Stimulated activated CD8-positive, alpha-beta memory T cell treated with anti-CD3 and anti-CD28 coated beads, Interleukin-15, amount 100 ng/mL, for 24 hours (primary cell): ENCODE measurements at places on chromosomes 7 and 10.

DNA sequence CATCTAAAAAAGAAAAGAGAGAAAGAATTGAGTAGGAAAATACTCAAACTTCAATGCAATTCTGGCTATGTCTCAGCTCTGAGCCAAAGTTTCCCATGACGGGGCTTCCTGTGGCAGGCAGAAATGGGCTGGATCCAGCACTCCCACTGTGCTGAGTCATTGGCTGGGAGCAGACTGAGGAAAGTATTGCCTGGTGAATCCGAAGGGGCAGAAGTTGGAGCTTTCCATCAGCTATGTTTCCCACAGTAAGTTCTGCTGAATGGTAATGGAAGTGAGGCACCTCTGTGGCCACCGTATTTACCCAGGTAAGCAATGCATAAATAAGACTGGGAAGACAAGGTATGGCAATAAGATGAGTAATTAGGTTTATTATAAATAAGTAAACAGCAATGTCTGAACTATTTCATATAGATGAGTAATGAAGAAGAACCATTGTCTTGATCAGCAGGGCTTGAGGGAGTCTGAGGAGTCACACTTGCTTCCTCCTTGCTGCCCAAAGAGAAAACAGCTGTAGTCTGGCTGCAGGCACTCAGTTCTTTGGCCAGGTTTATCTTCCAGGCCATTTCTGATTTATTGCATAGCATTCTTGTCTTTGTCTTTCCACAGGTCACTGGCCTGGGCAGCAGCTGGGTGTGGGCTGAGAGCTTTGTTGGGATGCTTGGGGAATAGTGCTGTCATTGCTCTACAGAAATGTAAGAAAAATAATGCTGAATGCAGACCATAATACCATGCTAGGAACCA, 255.3 kb downstream of the DNAJB9 start:
- DNase-seq = no peak

- no peak for DNase-seq
These were observed 78.0 kb downstream of the GOLGA7B start for GRCh38 chr10:97927622-97928021.

DNA sequence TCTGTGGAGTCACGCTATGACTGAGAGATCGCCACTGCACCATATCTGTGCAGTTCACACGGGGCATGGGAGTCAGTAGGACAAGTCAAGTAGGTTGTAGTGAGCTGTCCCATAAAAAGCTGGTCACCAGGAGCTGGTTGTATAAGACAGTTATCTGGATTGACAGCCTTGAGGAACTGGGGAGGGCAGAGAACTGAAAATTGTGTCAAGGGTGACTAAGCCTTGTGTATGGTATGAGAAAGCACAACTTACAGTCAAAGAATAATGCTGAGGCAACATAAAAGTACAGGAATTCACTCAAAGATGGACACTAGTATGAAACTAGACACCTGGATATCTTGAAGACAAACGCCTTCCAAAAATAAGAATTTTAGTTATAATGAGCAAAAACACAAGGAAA, 564.9 kb downstream of the POM121L12 start:
- DNase-seq = no peak

DNA sequence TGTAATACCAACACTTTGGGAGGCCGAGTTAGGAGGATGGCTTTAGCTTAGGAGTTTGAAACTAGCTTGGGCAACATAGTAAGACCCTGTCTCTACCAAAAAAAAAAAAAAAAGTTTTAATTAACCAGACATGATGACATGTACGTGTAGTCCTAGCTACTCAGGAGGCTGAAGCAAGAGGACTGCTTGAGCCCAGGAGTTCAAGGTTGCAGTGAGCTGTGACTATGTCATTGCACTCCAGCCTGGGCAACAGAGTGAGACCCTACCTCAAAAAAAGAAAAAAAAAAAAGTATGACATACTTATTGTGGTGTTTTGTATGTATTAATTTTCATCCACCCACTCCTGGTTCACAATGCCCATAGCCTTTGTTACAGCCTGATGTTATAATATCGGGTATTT, 69.7 kb downstream of the GSAP start:
- no peak for DNase-seq

- no peak for DNase-seq
These were observed 115.0 kb upstream of the KIF5B start for GRCh38 chr10:32171204-32171603.

DNA sequence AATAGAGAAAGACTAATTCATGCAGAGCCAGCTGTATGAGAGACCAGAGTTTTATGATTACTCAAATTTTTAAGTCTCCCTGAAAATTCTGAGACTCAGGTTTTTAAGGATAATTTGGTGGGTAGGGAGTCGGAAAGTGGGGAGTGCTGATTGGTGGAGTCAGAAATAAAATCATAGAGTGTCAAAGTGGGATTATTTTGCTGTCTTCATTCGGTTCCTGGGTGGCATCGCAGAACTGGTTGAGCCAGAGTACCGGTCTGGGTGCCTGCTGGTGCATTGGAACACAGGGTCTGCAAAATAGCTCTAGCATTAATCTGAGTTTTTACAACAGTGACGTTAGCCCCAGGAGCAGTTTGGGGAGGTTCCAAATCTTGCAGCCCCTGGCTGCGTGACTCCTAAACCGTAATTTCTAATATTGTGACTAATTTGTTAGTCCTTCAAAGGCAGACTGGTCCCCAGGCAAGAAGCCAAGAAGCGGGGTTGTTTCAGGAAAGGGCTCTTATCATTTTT, 32.4 kb downstream of the GPRIN2 start:
- no peak for DNase-seq

DNA sequence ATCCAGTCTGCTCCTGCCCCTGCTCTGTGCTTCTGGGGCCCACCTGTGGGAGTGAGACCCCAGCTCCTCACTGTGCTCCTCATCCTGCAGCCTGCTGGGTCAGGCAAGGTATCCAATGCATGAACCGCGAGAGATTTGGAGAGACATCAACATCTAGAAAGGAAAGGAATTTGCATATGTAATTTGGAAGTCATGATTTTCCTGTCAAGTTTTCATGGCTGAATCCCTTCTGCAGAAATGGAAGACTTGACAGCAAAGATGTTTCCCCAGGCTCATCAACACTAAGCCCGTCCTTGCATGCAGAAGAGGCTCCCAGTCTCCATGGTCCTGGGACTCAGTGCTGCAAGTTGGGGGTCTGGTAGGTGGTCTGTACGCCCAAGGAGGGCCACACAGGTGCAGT, 176.9 kb upstream of the GRB10 start:
- DNase-seq = no peak

DNA sequence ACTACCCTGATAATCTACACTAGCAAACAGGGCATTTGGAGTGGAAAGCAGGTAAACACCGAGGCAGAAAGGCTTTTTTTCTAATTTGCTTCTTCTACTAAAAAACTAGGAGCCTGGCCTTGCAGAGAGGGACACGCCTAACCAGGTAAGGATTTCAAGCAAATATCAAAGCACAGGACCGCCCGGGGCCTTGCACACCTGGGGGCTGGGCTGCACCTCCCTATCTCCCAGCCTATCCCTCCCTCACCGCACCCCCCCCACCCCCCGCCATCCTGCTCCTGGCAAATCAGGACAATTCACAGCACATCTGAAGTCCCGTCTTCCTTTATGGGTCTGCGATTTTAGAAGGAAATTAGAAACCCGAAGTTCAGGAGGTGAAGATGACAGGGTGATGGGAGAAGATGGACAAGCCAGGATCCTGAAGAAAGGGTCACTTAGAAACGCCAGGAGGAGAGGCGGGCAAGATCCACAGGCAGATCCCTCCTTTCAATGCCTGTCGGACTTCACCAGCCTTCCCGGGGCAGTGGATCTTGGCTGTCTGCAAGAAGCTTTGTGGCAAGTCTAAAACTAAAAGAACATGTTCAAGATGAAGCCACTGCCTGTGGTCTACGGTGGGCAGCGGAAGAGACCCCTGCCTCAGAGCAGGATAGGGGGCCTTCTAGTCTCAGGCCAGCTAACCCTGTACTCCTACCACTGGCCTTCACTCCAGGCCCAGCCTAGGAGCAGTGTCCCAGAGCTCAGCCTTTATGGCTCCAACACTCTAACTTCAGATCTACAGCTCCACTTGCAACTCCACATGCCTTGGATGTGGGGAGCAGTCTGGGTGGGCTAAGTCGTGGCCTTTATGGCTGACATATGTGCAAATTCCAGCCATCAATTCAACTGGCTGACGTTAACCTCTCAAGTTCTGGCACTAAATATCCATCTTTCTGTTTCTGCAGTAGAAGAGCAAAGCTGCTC, 43.9 kb downstream of the TNS3 start:
- no peak for DNase-seq

DNA sequence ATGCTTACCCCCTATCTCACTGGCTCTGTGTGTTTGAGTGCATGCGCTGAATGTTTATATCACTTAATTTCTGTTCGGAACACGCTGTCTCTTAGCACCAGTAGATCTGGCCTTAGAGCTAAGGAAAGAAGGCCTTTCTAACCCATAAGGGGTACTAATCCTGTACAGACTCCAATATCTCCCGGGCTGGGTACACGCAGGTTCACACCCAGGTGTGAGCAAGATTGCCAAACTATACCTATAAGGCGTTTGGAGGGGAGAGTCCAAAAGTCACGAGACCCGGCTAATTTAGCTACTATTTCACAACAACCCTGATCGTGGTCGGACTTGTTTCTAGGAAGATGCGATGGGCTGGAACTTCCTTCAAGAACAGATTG, 727 bp upstream of the PDSS1 start:
- no peak for DNase-seq

DNA sequence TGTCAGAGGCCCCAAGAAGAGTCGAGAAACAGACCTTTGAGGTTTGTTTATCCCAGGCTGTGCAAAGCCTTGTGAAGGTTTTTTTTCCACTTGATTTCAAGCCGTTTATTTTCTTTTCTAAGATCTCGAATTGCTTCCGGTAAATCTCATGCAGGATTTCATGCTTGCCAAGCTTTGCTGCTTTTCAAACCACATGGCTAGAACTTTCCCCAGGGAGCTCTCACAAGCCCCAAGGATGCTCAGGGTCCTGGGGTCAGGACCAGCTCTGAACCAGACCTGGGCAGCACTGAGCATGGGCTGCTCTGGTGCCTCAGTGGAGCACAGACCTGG, 48.0 kb upstream of the AQP1 start:
- no peak for DNase-seq

- DNase-seq = no peak
These were observed 37.1 kb downstream of the COL1A2 start for GRCh38 chr7:94431619-94432280.

GRCh38 chr10:95181726-95182125, 12.3 kb upstream of the ACSM6 start:
- no peak for DNase-seq

DNA sequence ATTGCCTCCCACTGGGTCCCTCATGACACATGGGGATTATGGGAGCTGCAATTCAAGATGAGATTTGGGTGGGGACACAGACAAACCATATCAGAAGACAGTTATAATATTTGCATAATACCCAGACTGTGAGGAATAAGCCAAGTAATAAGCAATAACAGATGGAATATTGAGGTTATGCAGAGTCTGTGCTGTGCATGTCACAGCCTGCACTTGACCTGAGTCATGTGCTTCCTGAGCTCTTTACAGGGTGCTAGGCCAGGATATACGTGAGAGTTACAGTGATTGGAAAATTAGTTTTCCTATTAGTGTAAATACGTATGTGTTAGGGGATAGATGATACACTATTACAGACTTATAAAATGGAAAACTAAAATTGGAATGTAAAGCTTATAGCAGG, 288.7 kb downstream of the SDK1 start:
- DNase-seq = no peak

DNA sequence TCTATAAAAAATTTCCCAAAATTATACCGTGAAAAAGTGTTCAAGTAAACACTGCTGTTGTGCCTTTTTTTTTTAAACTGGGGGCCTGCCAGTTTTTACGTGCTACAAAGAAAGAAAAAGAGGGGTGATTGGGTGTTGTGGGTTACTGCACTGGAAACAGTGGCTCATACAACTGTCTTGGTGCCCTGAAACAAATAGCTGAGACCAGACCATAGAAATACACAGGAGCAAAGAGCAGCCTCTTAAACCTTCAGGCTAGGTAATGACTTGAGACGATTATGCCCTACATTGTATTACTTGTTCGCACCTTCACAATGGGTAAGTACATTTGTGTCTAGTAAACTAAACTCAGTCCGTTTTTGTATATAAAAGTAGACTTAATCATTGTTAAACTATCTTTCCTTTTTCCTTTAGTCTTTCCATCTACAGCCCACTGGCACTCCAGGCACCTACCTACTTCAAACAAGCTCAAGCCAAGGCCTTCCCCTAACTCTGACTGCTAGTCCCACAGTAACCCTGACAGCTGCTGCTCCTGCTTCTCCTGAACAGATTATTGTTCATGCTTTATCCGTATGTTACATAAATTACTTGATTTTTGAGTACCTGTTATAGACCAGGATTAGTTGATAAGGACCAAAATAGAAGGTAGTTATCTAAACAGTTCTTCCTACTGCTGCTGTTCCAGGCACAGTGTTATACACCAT, 26.6 kb downstream of the TMEM243 start:
- DNase-seq = no peak

- no peak for DNase-seq
These were observed 207.7 kb upstream of the AHR start for GRCh38 chr7:17090751-17091150.

DNA sequence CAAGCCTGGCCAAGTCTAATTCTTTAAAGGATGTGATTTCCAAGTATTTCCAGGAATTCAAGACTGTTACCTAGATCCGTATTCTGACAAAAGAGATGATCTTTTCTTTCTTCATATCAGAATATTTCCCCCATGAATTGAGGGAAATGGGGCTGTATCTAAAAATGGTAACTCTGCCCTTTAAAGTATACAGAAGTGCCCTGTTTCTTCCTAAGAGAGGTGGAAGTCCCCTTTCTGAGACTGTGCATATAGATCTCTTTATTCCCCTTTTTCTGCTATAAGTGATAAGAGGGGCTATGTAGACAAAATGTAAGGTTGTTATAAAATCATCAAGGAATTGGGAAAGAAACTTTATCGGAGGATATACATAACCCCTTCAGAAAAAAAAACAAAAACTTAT, 287.1 kb upstream of the KAT6B start:
- DNase-seq = no peak

DNA sequence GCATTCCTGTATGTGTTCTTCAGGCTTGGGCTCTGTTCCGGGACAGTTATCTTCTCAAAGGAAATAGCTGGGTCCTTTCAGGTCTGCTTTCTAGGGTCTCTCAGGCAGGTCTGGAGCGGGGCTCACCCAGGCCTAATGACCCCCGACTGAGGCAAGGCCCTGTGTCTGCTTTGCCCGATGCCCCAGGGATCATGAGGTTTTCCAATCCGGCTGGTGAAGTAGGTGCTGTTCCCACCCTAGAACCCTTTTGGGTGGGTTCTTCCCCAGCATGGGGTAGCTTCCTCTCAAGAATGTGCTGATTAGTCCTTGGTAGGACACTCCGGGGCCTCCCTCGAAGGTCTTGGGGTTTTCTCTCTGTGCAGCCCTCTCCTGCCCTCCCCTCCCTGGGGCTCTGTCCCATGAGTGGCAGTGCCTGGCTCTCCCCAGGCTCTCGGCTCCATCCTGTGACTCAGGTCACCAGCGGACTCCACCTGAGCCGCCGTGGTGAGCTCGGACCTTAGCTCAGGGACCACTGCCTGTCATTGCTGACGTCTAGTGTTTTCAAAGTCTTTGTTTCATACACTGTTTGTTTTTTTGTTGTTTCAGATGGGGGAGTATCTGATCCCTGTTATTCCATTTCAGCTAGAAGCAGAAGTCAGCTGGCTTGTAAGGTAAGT, 71.0 kb upstream of the NKX6-2 start:
- DNase-seq = no peak
